ENCODE measurements at places on chromosomes 5 and 9.

GRCh38 chr9:36132086-36132485 is 4.4 kb upstream of the GLIPR2 start:
- H3K27me3 ChIP-seq, result peaks cover 44% of the 10 kb centered on the region
- no peak overlapping the region for H3K4me3 ChIP-seq
- H3K4me1 ChIP-seq, result peaks cover 9% of the 10 kb centered on the region
- no peaks in the 10 kb centered on the region for H3K36me3 ChIP-seq

DNA sequence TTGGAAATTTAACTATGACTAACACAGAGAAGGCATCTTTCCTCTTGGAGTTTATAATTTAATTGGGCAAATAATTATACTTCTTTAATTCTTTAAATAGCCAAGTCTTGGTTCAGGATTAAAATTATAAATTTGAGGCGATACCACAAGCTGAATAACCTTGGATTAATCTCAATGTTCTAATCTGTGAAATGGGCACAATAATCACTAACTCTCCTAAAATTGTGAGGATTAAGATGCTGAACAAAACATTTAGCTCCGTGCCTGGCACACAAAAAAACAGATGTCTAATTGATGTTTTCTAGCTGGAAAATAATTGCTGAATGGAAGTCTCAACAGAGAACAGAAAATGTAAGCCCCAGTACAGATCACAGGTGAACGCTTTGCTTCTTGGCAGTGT is 69.7 kb upstream of the TRIM32 start:
- H3K36me3 ChIP-seq, result peaks cover 1% of the 10 kb centered on the region
- no peak overlapping the region for H3K4me3 ChIP-seq
- no peak overlapping the region for H3K27ac ChIP-seq

DNA sequence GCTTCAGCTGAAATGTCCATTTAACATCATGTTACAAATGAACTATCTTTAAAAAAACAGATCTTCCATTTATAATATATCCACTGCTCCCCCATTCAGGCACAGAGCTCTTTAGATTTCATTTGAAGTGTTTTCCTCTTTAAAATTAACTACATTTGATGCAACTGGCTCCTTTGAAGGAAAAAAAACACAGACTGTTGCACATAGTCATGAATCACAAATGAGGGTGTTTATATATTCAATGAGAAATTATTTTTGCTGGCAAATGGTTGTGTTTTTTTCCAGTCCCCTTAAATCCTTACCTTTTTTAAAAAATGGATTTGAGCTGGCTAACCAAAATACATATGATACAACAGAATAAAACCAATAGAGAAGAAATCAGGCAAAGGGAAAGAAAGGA is 240.4 kb downstream of the FBXL7 start:
- DNase-seq, result no peak
- H3K4me3 ChIP-seq, result no peak overlapping the region
- H3K36me3 ChIP-seq, result no peaks in the 10 kb centered on the region
- H3K4me1 ChIP-seq, result no peaks in the 10 kb centered on the region
- no peaks in the 10 kb centered on the region for H3K27me3 ChIP-seq

DNA sequence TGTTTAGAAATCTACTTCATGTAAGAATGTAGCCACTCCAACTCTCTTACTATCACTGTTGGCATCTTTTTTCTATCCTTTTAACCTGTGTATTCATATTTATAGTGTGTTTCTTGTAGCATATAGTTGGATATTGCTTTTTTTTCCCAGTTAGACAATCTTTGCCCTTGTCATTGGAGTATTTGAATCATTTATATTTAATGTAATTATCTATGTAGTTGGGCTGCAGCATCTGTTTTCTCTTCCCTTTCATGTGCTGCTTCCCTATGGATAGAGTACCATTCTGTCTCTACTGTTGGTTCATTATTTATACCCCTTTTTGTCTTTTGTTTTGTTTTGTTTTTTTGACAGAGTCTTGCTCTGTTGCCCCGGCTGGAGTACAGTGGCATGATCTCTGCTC is 45.2 kb upstream of the PPP2CA start:
- H3K27ac ChIP-seq, result no peak overlapping the region
- DNase-seq, result no peak
- H3K36me3 ChIP-seq, result no peaks in the 10 kb centered on the region
- no peaks in the 10 kb centered on the region for H3K27me3 ChIP-seq

Data from HepG2 (cell line).